ENCODE measurements at places on chromosomes 6 and 20.
A peak's percentile ranks its signal among the peaks of the same experiment; 100 is the strongest.

GRCh38 chr6:160510199-160510598 is 153.9 kb downstream of the LPA start:
- DNase-seq, result no peak

- DNase-seq, result peak; percentile 72
These were observed 2.3 kb downstream of the ARID1B start for GRCh38 chr6:156779206-156780094.

DNA sequence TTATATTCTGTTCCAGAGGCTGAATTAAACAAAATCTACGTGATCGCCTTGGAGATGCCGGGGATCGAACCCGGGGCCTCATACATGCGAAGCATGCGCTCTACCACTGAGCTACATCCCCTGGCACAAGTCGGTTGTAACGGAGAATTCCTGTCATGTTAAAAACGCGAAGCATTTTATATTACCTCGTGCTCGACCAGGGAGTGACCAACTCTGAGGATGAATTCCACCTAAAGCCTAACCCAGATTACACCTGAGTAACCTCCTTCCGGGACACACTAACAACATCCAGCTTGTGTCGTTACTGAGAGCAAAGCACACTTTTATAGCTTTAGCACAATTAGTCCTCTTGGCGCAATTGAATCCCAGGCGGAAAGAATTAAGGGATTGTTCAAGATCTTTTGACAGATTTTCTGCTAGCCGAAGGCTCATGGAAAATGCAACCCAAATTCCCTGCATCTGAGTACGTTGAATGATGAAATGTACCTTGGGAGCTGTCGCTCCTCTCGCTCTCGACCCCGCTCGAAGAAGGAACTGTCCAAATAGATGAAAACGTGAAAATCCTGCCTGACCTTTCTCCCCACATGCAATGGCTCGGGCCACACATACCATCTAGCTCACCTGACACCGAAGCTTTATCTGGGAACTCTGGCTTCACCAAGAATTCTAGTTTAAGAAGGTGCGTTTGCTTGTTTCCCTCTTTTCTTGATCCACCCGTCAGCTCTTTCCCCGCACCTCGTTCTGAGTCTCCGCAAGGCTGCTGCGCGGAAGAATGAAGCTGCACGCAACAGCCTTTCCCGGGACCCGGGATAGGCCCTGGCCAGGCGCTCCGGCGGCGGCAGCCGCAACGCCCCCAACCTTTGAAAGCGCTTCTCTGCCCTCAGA is 148.3 kb downstream of the GPX5 start:
- DNase-seq, result no peak

GRCh38 chr6:91476000-91476399 is 889.1 kb upstream of the MAP3K7 start:
- no peak for DNase-seq

DNA sequence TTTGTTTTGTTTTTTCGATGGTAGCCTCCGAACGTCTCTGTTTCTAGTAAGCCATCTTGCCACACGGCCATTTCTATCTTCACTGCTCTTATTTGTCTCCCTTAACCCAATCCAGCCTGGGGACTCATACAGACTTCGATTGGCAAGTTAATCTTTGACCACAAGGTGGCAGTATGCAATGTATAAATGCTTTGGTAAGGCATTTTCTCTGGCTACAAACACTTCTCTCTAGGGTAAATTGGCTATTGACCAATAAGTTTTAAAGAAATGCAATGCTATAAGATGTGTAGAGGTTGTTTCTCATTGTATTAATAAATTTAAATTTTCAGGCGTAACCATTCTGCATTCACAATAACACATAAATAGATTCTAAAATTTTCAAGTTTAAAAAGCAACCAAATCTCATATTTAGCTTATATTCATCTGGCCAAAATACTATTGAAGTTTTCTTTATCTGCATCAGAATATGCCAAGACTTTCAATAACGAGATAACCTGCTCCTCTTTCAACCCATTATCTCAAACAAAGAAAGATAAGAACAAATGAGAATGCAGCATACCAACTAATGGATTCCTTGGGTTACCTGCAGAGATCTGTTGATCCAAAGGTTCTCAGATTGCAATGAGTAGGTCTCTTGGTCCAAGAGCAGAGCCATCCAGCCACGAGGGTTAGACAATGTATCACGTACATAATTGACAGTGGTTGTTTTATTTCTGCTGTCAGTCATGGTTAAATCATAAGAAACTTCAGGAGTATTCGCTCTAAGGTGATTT is 231.9 kb downstream of the PKHD1 start:
- DNase-seq, result no peak
